Activated naive CD4-positive, alpha-beta T cell treated with anti-CD3 and anti-CD28 coated beads, Interleukin-2, amount 50 U/mL, for 16 hours (primary cell): ENCODE measurements at places on chromosomes 6 and 20.

GRCh38 chr6:87706187-87706966 lies 4.3 kb upstream of the AKIRIN2 start:
- no peak for DNase-seq

DNA sequence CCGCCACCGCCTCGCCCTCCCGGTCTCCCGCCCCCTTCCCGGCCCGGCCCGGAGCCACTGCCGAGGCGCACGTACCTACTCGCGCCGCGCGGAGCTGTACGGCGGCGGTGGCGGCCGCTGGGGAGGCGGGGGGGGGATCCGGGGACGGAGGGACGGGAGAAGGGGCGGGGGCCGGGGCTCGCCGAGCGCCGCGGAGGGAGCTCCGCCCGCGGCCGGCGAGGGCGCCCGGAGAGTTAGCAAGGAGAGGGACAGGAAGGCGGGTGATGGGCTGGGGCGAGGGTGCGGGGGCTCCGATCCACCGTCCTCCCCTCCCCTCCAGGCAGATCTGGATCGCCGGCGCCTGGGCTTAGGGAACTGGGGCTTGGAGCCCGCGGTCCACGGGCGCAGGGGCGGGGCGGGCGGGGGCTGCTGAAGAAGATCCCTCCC lies 548 bp upstream of the TMEM74B start:
- DNase-seq: peak; percentile 14

DNA sequence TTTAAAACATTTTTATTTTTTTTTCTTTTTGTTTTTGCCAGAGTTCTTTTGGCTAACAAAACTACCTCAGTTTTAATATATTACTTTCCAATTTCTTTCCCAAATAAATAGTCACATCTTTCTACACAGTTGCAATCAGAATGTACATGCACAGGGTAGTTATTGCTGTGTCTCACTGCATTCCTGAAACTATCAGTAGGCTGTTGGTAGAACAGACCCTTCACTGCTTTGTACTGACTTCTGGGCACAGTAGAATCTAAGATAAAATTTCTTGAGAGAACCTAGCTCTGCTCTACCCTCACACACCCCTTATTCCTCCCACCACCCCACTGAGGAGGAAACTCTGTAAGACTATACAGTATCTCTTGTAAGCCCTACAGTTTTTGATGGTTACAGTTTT lies 19.9 kb downstream of the TPX2 start:
- DNase-seq: no peak

DNA sequence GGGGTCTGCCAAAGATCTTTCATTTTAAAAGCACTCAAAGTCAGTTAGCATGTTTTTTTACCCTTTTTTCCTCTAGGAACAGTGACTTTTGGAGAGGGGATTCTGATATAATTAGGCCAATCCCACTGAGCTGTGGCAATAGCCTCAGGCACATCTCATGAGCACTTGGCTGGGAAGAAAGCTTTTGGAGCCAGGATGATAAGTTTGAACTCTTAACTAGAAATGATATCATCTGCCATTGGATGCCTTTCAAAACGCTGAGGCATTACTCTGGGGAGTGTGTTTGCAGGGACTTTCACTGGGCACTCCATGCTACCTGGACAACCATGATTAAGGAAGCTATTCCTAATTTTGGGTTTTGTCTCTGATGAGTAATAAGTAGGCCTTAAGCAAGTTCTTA lies 3.7 kb downstream of the SCGN start:
- DNase-seq: no peak

- no peak for DNase-seq
These were observed 623.3 kb upstream of the MANEA start for GRCh38 chr6:94953867-94954631.

- DNase-seq: peak; percentile 56
These were observed 27.5 kb upstream of the BCLAF1 start for GRCh38 chr6:136317021-136317694.
